ENCODE measurements at places on chromosomes 1 and 21.

DNA sequence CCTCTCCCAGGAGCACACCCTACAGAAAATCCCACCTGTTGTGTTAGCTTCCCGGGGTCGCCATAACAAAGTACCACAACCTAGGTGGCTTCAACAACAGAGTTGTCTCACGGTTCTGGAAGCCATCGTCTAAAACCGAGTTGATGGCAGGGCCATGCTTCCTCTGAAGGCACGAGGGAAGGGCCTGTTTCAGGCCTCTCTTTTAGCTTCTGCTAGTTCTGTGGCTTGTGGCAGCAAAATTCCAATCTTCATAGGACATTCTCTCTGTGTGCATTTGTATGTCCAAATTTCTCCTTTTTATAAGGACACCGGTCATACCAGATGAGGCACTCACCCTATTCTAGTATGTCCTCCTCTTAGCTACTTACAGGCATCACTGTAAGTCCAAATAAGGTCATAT lies 3.2 kb downstream of the CFAP74 start:
- DNase-seq, result no peak

GRCh38 chr1:224219011-224219611 lies 36.1 kb downstream of the DEGS1 start:
- no peak for DNase-seq

DNA sequence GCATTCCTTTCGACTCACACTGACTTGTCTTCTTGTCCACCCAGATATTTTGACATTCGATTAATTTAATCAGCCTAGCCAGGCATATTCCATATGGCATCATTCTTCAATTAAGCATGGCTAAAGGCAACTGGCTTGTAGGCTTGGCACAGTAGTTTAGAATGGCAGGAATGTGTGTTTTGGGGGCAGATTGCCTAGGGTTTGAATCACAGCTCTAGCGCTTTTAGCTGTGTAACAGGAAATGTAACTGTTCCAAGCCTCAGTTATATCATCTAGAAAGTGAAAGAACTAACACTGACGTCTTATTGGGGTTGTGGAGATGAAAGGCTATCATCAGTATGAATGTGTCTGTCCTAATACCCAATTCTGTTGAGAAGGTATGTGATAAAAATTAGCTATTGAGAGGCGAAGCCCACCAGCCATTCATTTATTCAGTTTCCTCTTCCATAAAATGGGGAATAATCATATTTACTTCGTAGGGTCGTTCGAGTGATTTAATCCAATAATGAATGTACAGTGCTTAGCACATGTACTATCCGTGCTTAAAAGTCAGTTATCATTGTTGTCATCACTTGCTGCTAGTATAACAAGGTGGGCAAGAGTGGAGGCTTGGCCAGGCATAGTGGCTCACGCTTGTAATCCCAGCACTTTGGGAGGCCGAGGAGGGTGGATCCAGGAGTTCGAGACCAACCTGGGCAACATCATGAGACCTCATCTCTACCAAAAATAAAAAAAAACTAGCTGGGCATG lies 41.6 kb upstream of the GRHL3 start:
- peak; percentile 63 for DNase-seq

GRCh38 chr1:220789532-220790147 lies 2.9 kb downstream of the MTARC1 start:
- DNase-seq, result no peak

DNA sequence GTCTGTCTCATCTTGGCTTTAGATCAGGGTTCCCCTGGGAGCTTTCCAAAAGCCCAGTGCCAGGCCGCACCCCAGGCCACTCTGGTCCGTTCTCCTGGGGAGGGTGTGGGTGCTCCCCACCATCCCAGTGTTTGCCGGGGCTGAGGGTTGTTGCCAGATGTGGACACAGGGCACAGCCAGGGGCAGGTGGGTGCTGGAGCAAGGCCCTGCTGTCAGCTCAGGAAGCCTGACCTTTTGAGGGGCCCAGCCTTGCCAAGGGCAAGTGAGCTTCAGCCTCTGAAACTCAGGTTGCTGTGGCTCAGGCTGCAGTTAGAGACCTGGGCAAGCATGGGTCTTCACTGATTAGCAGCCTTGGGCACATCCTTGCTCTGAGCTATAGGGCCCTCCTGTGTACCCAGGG lies 22.8 kb upstream of the ZBTB21 start:
- no peak for DNase-seq

DNA sequence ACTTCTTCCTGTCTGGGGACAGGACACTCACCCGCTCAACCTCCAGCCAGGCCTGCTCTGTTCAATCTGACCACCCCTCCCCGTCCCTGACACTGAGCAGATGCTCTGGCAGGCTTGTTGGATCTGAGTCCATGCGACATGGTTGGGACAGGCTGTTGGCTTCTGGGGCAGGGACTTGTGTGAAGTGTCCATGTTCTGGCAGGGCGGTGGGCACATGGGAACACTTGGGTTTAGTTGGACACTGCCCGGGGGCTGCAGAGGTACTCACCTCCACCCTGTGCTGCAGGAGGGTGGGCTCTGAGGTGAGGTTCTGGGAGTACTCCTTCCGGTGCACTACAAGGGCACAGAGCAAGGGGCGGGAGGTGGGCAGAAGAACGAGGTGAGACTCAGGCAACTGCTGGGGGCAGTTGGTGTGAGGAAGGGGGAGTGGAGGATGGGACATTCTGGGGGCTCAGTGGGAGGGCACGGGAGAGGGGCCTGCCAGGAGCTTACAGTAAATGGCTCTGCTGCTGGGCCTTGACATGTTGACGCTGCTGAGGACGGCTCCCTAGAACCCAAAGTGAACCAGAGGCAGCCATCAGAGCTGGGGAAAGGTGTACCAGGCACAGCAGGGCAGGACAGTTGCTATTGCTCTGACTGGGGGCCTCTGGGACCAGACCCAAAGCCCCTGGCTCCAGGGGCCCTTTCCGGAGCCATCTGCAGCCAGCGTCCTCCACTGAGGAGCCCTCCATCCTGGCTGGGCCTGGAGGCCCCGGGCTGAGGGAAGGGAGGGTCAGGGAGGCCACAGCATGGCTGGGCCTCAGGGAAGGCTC lies 2.3 kb downstream of the EPS8L3 start:
- no peak for DNase-seq

DNA sequence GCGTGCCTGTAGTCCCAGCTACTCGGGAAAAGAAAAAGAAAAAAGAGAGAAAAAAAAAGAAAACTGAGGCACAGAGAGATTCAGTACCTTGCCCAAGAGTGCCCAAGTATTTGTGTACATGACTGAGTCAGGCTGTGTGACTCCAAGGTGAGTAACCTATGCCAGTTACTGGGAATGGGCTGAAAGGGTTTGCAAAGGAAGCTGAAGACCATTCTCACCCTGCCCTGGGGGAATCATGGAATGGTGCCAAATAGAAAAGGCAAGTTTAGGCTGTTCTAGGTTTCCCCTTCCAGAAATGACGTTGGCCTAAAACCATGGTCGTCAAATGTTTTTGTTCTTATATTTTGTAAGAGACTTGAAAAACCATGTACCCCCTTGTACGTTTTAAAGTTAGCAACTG lies 37.9 kb upstream of the LRIG2 start:
- DNase-seq, result no peak

DNA sequence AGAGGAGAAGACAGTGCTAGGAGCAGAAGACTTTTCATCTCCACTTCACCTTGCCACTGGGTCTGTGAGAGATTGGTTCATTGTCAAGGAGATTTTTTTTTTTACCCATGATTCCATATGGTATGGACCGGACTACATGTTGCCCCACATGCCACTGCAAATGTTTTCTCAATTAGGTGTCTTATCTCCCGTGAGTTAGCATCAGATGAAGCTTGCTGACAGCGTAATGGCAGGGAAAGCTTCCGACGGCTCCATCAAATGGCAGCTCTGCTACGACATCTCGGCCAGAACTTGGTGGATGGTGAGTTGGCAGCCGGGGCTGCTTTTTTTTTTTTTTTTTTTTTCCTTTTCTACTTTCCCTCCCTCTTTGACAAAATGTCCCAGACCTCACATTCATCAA lies 217.2 kb upstream of the NFIA start:
- no peak for DNase-seq

DNA sequence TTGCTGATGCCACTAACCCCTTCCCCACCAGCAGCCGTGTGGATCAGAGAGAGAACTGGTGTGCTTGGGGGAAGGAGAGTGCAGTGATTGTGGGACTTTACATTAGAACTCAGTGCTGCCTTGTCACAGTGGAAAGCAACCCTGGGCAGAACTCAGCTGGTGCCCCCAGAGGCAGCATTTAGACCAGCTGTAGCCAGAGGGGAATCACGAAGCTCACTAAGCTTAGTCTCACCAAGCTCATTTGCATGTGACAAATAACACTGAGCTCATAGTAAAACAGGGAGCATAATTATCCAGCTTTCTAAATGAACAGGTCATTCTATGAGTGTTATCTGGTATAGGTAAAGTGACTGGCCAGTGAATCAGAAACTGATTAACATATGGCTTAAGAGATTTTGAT lies 9.8 kb upstream of the SMAP2 start:
- peak; percentile 59 for DNase-seq

- no peak for DNase-seq
Measured at GRCh38 chr1:78490861-78491450, at the start of gene PTGFR. PTGFR (plus strand) TSS chr1:78490974; CDS start chr1:78492744, 1,770 bp downstream.

DNA sequence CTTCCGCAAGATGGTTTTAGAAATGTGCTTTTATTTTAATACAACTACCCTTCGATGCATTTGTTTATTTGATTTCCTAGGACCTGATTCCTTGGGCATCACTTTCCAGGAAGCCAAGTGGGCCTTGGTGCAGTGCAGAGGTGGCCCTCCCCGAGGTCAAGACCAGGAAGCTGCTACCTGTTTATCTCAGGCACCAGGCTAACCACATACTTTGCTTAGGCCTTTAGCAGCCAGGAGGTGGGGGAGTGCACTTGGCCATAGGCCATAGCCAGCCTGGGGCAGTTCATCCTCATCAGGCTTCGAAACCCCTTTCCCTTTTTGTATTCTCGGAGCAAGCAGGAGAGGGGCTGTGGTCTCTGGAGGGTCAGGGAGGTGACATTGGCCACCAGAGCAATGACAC lies 45.4 kb downstream of the SMYD2 start:
- no peak for DNase-seq

DNA sequence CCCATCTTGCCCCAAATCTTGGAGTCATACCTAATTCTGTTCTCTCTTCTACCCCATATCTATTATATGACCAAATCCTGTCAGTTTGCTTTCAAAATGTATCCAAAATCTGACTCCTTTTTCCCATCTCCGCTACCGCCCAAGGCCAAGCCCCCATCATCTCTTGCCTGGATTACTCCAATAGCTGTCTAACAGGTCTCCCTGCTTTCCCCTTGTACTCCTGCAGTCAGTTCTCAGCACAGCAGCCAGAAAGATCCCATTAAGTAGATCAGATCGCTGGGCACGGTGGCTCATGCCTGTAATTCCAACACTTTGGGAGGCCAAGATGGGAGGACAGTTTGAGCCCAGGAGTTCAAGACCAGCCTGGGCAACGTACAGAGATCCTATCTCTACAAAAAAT lies 19.8 kb downstream of the IQGAP3 start:
- DNase-seq, result no peak

DNA sequence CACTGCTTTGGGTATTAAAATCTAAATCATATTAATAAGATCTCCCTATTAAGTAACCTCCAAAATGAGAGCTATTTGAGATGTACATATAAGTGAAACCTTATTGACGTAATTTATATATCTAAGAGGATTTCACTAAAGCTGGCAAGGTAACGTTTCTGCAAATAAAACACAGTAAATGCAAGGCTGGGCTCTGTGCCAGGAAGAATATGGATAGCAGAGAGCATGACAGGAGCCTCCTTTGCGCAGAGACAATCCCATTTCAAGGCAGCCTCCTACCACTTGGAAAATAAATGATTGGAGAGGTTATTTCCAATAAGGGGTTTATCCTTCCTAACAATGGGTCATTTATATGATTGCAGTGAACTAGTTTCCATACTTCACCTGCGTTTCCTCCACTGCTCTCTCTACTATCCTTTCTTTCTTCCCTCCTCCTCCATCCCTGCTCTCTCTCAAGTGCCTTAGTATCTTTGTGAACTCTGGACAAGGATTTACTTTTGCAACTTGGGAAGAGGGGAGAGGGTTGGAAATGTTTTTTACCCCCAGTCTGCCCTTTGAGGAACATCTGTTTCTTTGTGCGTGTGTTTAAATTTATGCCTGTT lies 3.0 kb upstream of the NFIA start:
- DNase-seq, result no peak

DNA sequence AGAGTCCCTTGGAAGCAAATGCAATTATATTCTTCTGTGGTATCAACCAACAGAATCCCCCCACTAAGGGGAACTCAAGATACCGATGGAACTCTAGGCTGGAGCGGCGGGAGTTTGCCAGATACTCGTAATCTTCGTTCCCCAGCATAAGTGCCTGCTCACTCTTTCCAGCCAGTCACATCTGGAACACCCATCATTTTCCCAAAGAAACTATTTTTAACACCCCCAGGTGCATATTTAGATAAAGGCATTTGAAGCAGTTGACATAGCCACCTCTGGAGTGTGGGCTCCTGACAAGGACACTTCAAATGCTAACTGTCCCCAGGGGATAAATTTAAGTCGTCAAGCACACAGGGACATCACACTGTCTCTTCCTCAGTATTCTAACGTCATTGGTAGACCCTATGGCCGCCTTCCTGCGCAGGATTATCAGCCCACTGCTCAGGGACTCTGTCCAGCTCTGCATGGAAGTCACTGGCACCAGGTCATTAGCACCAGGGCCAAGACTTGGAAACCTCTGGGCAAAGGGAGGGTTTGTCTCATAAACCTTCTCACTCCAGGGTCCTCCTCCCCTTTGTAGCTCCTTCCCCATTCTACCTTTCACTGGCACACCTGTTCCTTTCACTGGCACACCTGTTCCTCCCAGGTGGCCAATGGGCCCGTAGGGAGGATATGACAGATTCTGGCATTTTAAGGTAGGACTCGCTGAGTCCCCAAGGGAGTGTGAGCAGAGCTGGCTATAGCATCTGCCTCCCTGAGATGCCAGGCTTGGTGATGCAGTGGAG lies 48.8 kb downstream of the H3-3A start:
- DNase-seq, result no peak

DNA sequence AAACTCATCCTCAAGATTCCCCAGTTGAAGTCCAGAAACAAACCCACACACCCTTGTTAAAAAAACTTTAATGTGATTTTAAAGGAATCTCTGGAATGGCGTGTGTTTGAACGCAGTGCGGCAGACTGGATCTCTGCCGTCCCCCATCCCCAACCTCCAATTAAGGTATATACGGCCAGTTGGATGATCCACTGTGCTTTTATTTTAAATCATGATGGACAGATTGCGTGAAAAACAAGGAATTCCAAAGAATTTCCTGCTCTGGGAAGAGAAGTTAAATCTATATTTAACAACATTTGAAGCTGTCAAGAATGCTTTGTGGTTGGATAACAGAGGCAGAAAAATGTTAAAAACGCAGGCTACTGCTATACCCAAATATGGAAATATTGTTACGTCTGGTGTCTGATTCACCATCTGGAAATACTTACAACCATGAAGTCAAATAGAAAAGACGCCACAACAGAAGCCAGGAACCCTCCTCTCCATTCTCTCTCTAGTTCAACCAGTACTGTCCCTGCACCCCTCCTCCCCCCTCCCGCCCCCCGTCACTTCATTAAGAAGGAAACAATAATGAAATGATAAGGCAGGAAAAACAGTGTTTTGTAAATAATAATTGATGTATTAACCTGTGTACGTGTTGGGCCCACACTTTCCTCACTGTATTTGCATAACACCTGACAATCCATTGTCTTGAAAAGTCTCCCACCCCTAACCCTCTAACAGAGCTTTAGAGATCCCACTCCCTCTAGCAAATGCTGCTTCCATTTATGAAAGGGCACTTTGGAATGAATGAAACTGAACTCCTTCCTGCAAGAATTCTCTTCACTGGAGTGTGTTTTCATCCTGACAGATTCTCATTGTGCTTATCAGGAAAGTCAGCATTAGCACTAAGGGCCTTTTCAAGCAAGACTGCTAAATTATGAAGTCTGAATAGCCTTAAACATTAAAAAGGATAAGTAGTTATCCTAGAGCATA lies 2.0 kb upstream of the CCN1 start:
- peak; percentile 29 for DNase-seq

Data from GM13977 (cell line).